M059J (cell line): ENCODE measurements at places on chromosomes 13 and 19.

DNA sequence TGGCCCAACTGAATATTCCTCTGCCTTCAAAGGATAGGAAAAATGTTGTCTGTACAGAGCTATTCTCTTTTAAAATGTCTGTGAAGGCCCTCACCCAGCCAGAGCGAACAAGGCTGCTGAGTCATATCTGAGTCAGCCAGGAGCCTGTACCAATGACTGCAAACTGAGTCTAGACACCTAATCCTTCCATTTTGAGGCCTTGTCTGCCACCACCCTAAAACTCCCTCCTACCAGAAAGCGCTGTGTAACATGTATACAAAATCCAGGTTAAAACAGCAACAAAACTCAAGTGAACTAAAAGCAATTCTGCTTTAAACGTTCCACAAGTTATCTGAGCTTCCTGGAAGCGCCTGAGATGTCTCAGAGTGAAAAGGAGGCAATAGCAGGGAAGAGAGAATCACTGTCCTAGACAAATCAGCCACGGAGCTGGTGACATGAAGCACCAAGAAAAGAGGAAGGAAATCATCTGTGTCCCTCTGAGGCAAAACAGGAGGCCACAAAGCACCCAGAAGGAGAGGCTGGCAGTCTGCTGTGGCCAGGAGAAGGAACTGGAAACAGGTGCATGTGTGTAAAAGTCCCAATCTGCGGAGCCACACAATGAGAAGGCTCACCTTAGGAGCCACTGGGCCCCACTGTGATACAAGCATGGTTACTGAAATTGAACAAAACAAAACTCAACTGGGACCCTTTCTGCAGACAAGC lies 10.2 kb downstream of the DHRS12 start:
- DNase-seq: peak; percentile 82

DNA sequence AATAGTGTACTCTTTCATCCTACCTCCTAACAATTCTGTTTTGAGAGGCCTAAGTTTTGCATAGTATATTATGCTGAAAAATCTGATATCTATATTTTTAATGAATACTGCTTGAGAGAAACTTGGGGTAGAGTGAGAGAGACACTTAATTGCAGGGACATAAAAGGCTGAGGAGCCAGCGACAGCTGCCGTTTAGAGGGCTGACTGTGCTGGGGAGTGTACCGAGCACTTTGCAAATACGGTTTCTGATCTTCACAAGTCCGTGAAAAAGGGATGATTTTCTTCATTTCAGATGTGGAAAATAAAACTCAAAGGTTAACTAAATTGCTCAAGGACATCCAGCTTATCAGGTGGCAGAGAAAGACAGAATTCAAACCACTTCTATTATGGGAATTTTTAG lies 97.4 kb downstream of the CAB39L start:
- no peak for DNase-seq

GRCh38 chr13:27355894-27356293 lies 68.5 kb upstream of the GTF3A start:
- peak; percentile 29 for DNase-seq

GRCh38 chr13:71274923-71275608 lies 591.9 kb downstream of the DACH1 start:
- DNase-seq: no peak

DNA sequence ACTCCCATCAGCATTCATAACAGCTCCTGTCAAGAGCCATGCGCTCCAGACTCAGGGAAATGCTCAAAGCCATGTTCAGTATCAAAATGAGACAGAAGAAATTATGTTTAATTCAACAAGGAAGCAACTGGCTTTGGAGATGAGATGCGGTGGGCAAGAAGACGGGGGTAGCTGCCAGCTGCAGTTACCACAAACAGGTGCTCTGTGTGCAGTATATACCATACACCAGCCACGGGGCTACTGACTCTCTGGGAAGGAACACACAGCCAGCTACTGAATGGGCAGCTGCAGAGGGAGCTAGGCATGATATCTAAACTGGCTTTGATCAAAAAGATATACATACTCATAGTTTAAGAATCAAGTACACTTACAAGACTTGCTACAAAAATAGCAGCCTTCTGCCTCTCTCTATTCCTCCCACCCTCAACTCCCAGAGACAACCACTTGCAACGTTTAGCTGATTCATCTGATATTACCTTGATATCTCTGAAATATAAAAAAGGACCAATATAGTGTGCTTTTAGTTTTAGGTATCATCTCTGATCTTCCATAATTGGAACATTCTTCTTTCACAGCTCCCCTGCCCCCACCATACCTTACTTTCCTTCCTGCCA lies 593.0 kb downstream of the UQCRFS1 start:
- DNase-seq: no peak

GRCh38 chr13:85597790-85598500 lies 201.3 kb downstream of the SLITRK6 start:
- DNase-seq: peak; percentile 11

DNA sequence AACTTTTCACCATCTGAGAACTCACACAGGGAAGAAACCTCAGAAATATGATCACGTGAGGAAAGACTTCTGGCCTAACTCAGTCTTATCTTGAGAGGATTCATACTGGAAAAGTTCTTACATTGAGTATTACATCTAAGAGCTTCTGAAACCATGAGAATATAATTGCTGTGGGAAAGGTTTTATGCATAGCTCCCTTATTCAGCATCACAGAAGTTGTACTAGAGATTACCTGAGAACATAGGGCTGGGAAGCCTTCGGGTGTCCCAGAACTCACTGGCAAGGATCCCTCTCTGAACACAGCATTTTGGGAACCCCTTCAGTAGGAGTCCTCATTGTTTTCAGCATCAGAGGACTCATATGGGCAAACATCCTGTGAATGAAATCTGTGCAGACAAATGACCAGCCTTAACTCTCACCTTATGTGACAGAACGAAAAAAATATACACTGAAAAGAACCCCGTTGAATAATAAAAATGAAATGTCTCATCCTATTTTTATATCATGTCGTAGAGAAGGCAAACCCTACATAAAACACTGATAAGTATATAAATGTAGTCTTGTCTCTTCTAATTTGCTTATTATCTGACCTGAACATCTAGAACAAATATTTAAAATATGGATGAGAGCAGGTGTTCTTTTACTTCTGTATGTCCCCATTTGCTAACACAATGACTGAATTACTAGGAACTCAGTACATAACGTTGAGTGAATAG lies 14.2 kb downstream of the ZNF274 start:
- peak; percentile 28 for DNase-seq

GRCh38 chr13:34246511-34246910 lies 428.6 kb downstream of the RFC3 start:
- DNase-seq: peak; percentile 85

DNA sequence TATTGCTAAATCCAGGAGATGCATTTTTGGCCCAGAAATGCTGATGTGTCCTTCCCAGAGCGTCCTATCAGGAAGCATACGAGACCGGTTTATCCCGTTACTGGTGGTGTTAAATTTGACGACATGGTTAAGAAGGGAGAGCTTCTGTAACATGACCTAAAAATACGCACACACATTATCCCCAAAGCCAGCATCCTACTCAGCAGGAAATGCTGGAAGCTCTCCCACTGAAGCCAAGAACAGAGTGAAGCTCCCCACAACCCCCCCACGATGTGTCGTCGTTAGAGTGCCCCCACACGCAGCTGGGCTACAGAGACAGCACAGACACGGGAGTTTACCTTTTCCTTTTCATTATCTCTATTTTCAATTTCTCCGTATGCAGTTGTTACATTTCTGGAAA lies 45.1 kb upstream of the MCF2L start:
- no peak for DNase-seq

- no peak for DNase-seq
Observed at GRCh38 chr13:99865420-99865930, 106.1 kb downstream of the ZIC5 start.

GRCh38 chr19:31427857-31428256 lies 78.6 kb upstream of the TSHZ3 start:
- no peak for DNase-seq

- DNase-seq: peak; percentile 48
Observed at GRCh38 chr19:12364391-12365235, 870 bp downstream of the ZNF442 start.

- peak; percentile 14 for DNase-seq
Observed at GRCh38 chr13:24168392-24168750, 7.9 kb downstream of the SPATA13 start.

DNA sequence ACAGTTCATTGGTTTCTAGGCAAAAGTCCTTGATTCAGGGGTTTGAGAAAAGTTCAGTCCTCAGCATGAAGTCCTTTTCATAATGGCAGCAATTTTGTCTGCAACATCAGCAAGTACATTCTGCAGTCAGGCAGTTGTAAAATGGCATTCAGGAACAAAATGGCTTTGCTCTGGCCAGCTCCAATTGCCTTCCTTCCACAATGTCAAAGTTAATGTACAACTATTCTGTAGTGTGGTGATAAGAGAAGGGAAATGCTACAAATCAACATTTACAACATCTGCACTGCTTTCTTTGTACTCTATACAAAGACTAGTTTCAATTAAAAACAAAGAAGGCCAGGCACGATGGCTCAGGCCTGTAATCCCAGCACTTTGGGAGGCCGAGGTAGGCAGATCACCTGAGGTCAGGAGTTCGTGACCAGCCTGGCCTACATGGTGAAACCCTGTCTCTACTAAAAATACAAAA lies 1.8 kb upstream of the NEK3 start:
- DNase-seq: no peak

DNA sequence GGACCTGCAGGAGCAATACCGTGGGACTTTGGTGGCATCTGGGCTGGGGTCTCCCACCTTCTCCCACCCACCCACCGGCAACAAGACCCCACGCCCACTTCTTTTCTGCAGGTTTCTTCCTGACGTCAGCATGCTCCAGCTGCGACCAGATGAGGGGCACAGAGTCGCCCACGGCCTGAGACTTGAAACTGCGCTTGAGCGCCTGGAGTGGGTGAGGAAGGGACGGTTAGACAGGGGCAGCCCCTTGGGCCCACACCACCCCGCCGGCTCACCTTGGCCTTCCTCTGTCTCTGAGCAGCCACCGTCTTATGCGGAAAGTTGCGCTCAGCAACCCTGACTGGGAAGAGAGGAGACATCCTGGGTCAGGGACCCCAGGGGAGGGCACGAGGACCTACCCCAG lies 2.2 kb downstream of the GARIN5B start:
- no peak for DNase-seq

DNA sequence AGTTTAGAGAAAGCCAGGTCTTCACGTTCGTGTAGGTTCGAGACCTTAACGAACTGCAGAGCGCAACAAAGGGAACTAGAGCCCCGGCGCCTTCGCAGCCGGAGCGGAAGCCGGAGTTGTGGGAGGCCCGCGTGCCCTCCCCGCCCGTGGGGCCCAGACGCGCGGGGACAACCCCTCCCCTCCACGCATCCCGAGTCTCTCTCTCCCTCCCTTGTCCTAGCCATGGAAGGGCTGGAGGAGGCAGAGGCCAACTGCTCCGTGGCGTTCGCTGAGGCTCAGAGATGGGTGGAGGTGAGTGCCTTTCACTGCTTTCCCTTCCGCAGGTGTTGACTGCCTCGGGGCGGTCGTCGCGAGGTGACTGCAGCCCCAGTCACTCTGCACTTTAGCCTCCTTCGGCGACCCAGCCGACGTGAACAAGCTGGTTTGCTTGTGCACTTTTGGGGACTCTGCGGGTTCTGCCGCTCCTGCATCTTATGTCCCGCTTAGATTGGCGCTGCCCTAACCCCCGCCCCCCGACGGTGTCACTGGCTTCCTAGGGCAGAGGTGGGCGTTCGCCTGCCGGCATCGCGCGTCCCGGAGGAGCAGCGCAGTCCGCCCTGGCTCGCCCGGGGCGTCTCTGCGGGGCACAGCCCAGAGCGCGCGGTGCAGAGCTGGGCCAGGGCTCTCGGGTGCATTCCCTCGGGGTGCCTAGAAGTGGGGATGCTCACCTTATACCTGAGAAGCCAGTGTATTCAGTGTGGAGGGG lies 478 bp downstream of the LMO7 start:
- DNase-seq: peak; percentile 45

- no peak for DNase-seq
Observed at GRCh38 chr13:41678848-41679247, 221.5 kb downstream of the RGCC start.

DNA sequence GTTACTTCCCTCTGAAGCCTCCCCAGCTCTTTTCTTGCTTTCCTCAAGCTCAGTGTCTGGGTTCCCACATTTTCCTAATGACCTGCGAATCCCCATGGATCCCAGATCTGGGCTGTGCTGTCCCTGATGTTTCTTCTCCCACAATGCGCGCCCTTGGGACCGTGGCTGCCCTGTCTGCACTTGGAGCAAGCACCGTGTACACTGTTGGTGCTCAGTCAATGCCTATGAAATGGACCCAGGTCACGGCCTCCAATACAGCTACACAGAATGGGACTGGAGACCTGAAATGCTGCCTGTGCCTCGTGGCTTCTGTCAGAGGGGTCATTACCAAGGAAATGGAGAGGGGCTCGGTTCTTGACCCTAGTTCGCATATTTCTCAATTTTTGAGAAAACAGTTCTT lies 160.1 kb upstream of the SOX1 start:
- no peak for DNase-seq

DNA sequence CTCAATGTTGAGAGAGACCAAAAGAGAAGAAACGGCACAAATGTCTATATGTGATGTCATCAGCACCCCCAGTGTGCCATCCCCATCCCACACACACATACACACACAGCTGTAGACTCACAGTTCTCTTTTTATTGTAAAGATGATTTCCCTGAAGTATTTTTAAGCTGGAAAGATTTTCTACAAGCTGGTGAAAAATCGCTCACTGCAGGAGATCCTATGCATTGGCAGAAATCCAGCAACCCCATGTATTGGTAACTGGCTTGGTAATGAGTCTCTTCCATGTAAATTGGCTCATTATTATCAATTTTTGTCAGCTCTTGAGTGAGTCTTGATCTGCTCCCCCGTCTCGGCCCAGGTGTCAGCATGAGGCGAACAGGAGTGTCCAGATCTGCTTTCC lies 107.1 kb upstream of the UQCRFS1 start:
- no peak for DNase-seq
